Hepatocyte (in vitro differentiated cells): ENCODE measurements at places on chromosomes 2 and 18.

DNA sequence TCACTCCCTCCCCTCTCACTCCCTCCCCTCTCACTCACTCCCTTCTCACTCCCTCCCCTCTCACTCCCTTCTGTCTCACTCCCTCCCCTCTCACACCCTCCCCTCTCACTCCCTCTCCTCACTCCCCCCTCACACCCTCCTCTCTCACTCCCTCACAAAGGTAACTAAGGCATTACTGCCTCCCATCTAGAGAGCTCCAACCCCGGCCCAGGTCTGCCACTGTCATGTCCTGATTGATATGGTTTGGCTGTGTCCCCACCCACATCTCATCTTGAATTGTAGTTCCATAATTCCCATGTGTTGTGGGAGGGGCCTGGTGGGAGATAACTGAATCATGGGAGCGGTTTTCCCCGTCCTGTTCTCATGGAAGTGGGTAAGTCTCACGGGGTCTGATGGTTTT, 359.9 kb upstream of the MYT1L start:
- no peak overlapping the region for H3K27ac ChIP-seq
- DNase-seq: no peak

GRCh38 chr2:179417436-179417949, 152.9 kb upstream of the SESTD1 start:
- H3K4me3 ChIP-seq: no peak overlapping the region
- no peak for DNase-seq
- no peaks in the 10 kb centered on the region for H3K27me3 ChIP-seq
- H3K27ac ChIP-seq: no peak overlapping the region

GRCh38 chr2:237691029-237691907, 63.9 kb downstream of the LRRFIP1 start:
- no peaks in the 10 kb centered on the region for H3K27me3 ChIP-seq
- H3K36me3 ChIP-seq: no peaks in the 10 kb centered on the region
- H3K4me1 ChIP-seq: peaks cover 27% of the 10 kb centered on the region

DNA sequence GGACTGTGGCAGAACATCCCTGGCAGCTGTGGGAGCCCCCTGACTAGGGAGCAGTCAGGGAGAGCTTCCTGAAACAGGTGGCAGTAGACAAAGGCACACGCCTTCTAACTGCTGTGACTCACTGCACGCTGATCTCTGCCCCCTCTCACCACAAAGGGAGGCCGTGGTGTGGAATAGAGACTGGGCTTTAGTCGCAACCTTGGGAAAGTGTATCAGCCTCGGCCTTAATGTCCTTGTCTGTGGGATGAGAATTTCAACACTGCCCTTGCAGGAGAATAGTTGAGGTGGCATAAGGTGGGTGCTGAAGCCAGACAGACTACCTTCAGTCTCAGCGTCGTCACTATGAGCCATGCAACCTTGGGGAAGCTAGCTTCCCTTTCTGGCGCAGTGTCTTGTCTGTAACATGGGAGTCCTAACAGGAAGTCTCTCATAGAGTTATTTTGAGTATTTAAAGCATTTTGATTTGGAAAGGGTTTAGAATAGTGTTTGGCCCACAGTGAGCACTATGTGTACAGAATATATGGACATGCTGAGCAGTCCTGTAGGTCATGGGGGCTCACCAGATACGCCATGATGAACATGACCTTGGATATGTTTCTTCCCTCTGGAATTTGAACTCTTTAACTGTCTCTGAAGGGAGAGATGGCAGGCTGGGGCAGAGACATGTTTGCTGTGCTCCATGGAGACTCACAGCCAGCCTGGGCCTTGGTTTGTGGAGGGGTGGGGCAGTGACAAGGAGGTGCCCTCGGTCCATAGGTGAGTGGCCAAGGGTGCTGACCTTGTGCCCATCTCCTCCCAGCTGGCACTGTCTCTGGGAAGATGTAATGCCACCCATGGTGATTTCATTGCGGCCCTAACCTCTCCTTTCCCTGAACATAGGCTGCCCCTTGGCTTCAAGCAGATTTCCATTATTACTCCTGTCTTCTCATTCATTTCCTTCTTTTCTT, 29.5 kb upstream of the SMAD7 start:
- DNase-seq: peak; percentile 59
- peaks cover 29% of the 10 kb centered on the region for H3K4me1 ChIP-seq
- peak overlapping the region; percentile 76 for H3K27ac ChIP-seq
- H3K4me3 ChIP-seq: no peak overlapping the region
- no peaks in the 10 kb centered on the region for H3K27me3 ChIP-seq

GRCh38 chr18:24128700-24129099, 10.2 kb upstream of the CABYR start:
- H3K27ac ChIP-seq: no peak overlapping the region
- no peak for DNase-seq
- no peaks in the 10 kb centered on the region for H3K4me1 ChIP-seq
- H3K4me3 ChIP-seq: no peak overlapping the region

DNA sequence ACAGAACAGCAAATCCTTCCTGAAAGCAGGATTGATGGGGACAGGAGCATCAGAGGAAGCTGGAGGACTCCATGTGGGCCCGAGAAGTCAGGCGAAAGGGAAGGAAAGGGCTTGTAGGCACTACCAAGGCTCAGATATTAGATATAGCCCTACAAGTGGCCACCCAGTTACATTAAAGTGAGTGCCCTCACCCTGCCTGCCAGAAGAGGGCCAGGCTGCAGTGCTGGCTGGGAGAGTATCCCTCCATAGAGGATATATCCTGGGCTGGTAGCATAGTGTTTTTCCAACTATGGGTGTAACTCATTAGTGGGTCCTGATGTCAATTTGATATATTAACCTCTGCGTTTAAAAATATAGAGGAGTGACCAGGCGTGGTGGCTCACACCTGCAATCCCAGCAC, 285.2 kb downstream of the MYCN start:
- H3K4me1 ChIP-seq: no peaks in the 10 kb centered on the region
- H3K27ac ChIP-seq: no peak overlapping the region
- H3K4me3 ChIP-seq: no peak overlapping the region
- H3K27me3 ChIP-seq: no peaks in the 10 kb centered on the region

GRCh38 chr2:45923701-45924100, 272.2 kb downstream of the PRKCE start:
- no peak overlapping the region for H3K27ac ChIP-seq
- H3K4me1 ChIP-seq: peaks cover 14% of the 10 kb centered on the region
- H3K4me3 ChIP-seq: no peak overlapping the region
- H3K27me3 ChIP-seq: no peaks in the 10 kb centered on the region
- DNase-seq: no peak
- H3K36me3 ChIP-seq: no peaks in the 10 kb centered on the region

DNA sequence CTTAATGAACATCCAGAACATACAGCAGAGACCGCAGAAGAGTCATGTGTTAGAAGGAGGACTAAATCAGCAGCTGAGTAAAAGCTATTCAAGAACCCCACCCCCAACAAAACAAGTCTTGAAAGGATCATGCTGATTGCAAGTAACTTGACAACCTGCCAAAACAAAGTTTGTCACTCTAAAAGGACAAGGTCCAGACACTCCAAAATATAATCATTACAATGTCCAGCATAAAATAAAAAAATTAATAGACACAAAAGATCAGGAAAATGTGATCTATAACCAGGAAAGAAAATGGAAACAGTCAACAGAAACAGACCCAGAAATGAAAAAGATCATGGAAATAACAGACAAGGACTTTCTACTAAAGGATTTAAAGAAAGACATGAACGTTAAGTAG, 28.5 kb downstream of the CCDC88A start:
- H3K36me3 ChIP-seq: no peaks in the 10 kb centered on the region
- no peak for DNase-seq
- no peak overlapping the region for H3K27ac ChIP-seq
- no peaks in the 10 kb centered on the region for H3K27me3 ChIP-seq
- H3K4me1 ChIP-seq: no peaks in the 10 kb centered on the region
- no peak overlapping the region for H3K4me3 ChIP-seq

DNA sequence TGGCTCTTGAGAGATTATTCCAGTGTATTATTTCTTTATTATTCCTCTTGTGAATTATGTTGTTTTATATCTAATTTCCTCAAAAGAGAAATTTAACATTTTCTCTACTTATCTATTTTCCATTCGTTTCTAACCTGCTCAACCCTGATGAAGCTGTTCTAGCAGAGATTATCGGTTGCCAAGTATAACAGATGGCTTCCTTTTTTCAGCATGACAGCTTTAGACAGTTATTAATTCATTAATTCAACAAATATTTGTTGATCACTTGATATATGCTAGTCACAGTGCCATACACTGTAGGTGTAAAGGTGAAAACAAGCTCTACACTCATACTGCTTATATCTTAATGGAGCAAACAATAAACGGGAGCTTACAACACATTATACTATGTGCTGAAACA, 137.9 kb upstream of the UBE2E3 start:
- H3K27ac ChIP-seq: no peak overlapping the region
- no peak overlapping the region for H3K4me3 ChIP-seq
- no peaks in the 10 kb centered on the region for H3K36me3 ChIP-seq
- H3K4me1 ChIP-seq: no peaks in the 10 kb centered on the region
- H3K27me3 ChIP-seq: no peaks in the 10 kb centered on the region
- DNase-seq: no peak

DNA sequence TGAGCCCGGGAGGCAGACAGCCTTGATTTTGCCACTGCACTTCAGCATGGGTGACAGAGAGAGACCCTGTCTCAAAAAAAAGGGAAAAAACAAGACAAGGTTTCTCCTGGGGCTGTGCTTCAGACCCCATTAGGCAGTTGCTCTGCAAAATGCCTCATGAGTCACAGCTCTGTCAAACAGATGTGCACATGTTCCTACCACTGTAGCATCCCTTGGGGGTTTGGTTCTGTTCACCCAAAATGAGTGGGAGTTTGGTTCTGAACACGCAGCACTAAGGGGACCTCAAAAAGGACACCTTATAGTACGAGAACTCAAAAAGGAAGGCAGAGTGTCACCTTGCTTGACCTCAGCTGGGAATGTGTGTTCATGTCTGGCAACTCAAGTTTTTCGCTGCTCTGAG, 134.9 kb downstream of the RPIA start:
- no peak overlapping the region for H3K27ac ChIP-seq
- no peak overlapping the region for H3K4me3 ChIP-seq
- no peaks in the 10 kb centered on the region for H3K36me3 ChIP-seq
- H3K27me3 ChIP-seq: no peaks in the 10 kb centered on the region
- H3K4me1 ChIP-seq: no peaks in the 10 kb centered on the region

DNA sequence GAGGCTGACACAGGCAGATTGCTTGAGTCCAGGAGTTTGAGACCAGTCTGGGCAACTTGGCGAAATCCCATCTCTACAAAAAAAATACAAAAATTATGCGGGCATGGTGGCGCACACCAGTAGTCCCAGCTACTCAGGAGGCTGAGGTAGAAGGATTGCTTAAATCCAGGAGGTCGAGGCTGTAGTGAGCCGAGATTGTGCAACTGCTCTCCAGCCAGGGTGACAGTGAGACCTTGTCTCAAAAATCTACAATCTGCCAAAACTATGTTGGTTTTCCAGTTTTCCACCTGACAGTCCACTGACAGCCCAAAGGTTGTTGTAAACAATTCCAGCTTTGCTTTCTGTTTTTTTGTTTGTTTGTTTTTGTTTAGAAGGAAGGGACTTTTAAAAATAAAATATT, 51.3 kb downstream of the KCMF1 start:
- H3K27ac ChIP-seq: no peak overlapping the region
- no peaks in the 10 kb centered on the region for H3K36me3 ChIP-seq
- DNase-seq: no peak
- peaks cover 4% of the 10 kb centered on the region for H3K4me1 ChIP-seq
- H3K27me3 ChIP-seq: no peaks in the 10 kb centered on the region
- no peak overlapping the region for H3K4me3 ChIP-seq

GRCh38 chr2:129711816-129712675, 267.4 kb upstream of the RAB6C start:
- no peak overlapping the region for H3K27ac ChIP-seq
- H3K36me3 ChIP-seq: no peaks in the 10 kb centered on the region
- no peak overlapping the region for H3K4me3 ChIP-seq

DNA sequence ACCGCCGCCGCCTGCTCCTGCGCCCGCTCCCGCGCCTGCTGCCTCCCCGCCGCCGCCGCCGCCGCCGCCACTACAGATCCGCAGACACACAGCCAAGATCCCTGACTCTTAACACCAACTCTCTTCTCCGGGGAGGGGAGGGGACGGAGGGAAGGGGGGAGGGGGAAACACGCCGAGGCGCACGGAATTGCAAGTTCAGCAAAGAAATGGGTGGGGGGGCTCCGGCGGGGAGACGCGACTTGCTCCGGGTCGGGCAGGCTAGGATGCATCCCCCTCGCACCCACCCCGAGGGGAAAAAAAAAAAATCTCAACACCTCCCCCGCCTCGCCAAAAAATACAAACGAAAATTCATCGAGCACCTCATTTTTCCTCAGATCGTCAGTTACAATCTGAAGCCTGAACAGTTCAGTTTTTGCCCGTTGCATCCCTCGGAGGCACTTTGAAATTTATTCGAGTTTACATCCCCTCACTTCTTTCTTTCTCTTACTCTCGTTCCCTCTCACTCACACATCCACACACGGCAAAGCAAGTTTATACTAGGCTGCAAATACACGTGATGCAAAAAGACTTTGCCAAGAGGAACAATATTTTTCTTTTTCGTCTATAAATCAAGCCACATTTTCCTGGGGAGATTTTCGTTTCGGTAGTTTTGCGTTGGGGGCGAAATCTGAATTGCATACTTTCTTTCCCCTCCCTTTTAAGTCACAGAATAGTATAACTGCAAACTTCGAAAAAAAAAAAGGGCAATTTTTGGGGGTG, at the start of gene TCF4:
Gene TCF4 (minus strand): TSS at position 82 of the 759 bp plus-strand sequence. CDS start 1,076 bp downstream, outside the sequence.
- H3K27me3 ChIP-seq: no peaks in the 10 kb centered on the region
- peak; percentile 71 for DNase-seq
- peaks cover 6% of the 10 kb centered on the region for H3K4me1 ChIP-seq

DNA sequence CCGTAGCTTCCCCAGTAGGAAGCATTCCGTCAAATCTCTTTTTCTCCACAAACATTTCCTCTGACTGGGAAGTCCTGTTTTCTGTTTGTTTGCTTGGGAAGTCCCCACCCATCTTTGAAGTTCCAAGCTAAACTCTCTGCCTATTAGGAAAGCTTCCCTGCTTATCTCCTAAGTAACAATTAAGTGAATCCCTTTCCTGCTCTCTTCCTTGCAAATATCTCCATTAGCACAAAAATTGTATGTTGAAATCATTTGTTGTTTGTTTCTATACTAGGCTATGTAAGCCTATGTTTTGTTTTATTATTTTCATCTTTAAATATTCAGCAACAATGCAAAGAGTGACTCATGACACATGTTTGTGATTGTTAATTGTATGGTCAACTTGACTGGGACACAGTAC, 812.6 kb upstream of the LRATD1 start:
- no peak overlapping the region for H3K4me3 ChIP-seq
- H3K4me1 ChIP-seq: no peaks in the 10 kb centered on the region
- H3K36me3 ChIP-seq: no peaks in the 10 kb centered on the region
- no peak for DNase-seq
- H3K27ac ChIP-seq: no peak overlapping the region

DNA sequence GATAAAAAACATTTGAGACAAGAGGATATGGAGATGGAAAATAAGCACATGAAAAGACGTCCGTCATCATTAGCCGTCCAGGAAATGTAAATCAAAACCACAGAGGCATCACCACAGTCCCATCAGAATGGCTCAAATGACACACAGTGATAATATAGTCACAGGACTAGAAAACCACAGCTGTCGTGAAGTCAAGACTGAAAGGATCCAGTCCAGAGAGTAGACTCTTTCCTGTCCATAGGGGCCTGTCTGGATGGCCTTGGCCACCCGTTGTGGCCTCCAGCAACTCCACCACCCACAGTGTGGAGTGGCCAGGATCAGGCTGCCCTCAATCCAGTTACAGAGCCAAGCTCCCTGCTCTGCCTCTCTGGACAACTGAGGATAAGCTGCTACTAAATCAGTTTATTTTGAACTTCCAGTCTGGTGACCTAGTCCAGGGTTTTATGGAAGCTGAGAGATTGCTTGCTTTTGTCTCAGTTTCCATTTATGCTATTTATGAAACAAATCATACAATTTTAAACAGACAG, 60.4 kb downstream of the RHOB start:
- no peak overlapping the region for H3K27ac ChIP-seq
- H3K36me3 ChIP-seq: no peaks in the 10 kb centered on the region
- no peaks in the 10 kb centered on the region for H3K27me3 ChIP-seq
- H3K4me3 ChIP-seq: no peak overlapping the region
- H3K4me1 ChIP-seq: peaks cover 5% of the 10 kb centered on the region
- DNase-seq: no peak
